ENCODE measurements at places on chromosomes 7 and 10.
A peak's percentile ranks its signal among the peaks of the same experiment; 100 is the strongest.

- no peak for DNase-seq
Measured at GRCh38 chr7:48255046-48255445, 83.8 kb downstream of the ABCA13 start.

GRCh38 chr10:49446031-49446430 is 50.1 kb upstream of the DRGX start:
- DNase-seq = no peak

DNA sequence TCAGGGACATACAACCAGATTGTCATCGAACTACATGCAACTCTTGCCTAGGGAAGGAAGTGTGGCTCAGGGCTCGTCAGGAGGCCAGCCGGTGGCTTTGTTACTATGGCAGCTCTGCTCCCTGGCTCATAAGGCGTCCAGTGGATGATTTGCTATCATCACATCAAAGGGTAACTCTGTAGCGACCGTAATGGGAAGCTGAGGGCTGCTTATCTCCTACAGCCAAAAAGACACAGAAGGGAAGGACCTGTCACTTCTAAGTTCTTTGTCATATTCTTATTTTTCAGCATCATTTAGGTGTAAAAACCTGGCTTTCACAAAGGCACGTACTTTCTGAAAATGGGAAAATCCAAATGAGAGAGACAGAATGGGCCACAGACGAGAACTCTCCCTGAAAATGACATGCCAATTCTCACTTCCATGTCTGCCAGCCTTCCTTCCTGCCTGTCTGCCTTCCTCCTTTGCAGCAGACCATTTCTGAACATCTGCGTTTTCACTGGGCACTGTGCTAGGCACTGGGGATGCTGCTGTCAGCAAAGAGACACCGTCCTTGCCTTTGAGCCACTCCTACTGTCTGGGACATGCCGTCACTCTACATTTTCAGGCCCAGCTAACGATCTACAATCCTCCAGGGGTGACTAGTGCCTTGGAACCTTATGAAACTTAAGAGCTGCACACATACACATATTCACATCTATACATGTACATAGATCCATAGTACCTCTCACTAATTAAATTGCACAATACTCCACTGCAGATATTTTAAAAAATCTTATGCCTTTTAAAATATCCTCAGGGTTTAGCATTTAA is 26.9 kb downstream of the ENKUR start:
- no peak for DNase-seq

GRCh38 chr10:62268027-62268398 is 631 bp downstream of the RTKN2 start:
- no peak for DNase-seq

DNA sequence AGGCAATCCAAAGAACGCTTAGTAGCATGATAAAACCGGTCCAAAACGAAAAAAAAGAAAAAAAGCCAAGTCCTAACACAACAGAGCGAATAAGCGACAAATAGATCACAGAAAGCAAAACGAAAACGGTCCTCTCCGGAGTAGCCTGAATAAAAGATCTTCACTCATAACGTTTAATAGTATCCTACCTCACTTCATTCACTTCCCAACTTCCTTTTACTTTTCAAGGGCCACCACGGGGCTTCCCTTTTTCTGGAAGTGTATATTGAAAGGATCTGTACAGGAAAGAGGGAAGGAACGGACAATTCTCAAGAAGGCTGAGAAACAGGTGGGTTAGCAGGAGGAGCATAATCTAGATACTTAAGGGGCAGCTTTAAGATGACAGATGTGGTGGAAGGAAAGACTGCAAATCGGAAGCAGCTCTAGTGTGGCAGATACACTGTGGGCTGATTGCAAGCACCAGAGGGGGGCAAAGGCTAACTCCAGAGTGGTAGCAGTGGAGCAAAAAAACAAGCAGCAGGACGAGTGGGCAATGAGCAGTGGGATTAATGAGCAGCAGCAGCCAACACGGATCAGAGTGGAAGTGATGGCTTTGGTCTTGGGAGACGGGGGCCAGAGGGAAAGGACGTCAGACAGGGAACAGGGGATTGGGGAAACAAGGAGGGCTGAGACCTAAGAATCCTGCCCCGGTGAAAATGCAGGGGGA is 866 bp downstream of the CNOT4 start:
- DNase-seq = peak; percentile 2

GRCh38 chr10:87092376-87092860 is 2.2 kb downstream of the GLUD1 start:
- DNase-seq = no peak

GRCh38 chr7:2210551-2211258 is 22.0 kb downstream of the MAD1L1 start:
- DNase-seq = no peak

DNA sequence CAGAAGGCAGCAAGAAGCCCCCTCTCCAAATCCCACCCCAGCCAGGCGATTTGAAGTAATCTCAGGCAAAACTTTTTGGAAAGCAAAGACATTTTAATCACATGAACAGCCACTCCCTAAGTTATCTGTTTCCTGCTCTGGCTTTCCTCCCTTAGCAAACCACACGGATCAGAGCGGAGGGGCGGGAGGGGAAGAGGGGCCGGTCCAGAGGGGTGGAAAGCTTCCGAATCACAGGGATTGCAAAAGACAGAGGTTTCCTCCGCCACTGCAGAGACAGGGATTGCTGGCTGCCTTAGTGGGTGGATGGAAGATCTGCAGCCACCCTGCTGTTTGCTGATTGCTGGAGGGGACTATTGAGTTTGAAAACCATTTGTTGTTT is 41.2 kb downstream of the ZCCHC24 start:
- DNase-seq = no peak

DNA sequence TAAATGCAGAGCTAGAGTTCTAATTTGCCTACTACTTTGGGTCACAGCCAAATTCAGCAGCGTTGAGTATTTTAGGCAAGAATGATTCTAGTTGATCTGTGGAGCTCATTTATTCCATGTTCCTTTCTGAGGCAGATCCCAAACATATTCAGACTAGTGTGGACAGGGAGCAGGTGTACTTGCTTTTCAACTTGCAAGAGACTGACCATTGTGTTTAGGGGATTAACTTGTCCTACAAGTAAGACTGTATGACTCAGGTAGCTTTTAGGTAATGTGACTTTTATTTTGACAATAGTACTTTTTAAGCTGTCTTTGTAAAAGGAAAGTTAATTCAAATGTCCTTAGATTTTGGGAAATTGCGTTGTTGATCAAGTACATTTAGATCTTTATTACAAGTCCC is 285.5 kb downstream of the TWIST1 start:
- no peak for DNase-seq

GRCh38 chr7:142459551-142459963 is 201.7 kb upstream of the PRSS58 start:
- DNase-seq = no peak

DNA sequence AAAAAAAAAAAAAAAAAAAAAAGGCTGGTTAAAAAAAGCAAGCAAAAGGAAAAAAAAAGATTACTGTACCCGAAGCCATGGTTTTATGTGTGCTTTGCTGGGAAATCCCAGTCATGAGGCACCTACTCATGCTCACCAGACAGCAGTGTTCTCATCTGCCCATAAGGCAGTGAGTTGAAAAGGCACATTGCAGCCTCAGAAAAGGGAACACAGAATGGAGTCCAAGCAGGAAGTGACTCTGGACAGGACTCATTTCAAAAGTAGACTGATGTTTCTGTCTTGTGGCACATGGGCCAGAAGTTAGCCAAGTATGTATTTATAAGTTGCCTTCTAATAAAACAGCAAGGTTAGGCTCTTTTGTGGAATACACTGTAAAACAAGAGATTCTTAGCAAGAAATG is 40.2 kb downstream of the PDSS1 start:
- DNase-seq = no peak

GRCh38 chr7:94277236-94277635 is 117.5 kb upstream of the COL1A2 start:
- no peak for DNase-seq

- no peak for DNase-seq
Measured at GRCh38 chr10:131677671-131678070, 223.1 kb upstream of the PPP2R2D start.

GRCh38 chr10:117201826-117202225 is 4.5 kb downstream of the KCNK18 start:
- DNase-seq = no peak

- DNase-seq = no peak
Measured at GRCh38 chr10:96673318-96674099, 46.8 kb downstream of the PIK3AP1 start.

DNA sequence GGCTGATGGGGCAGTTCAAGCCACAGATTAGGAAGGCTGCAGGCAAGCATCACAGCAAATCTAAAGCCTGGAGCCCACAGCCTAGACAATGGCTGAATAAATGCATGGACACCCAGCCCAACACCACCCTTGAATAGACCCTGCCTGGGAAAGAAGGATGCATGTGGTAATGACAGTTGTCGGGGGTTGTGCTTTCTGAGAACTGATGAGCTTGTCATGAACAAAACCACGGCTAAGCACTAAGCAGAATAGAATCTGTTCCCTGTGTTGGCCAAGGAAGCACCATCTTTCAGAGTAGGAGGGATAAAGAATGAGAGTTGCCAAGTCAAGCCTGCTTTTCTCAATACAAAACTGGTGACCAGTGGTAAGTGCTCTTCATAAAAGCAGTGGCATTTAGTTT is 66.1 kb upstream of the JCAD start:
- DNase-seq = no peak

DNA sequence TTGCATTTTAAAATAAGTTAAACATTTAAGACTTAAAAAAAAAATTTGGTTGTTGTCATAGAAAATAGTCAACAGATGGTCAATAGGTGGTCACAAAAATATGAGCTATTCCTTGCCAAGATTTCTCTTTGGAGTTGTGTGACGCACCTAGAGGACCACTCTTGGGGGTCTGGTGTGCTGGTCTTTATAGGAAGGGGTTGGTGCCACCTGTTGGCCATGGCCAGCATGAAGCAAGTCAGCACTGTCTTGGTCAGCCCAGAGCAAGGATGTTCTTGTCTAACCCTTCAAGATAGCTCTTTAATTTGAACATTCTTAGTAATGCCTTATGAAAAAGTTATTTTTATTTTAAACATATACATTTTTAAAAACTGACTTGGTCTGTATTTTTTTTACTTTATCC is 267.9 kb upstream of the CNTNAP2 start:
- DNase-seq = no peak

GRCh38 chr10:30829901-30830300 is 200.3 kb upstream of the LYZL2 start:
- DNase-seq = no peak

GRCh38 chr7:85423209-85423895 is 236.5 kb upstream of the SEMA3D start:
- DNase-seq = no peak

GRCh38 chr10:89373916-89374711 is 3.7 kb upstream of the IFIT1B start:
- DNase-seq = no peak

DNA sequence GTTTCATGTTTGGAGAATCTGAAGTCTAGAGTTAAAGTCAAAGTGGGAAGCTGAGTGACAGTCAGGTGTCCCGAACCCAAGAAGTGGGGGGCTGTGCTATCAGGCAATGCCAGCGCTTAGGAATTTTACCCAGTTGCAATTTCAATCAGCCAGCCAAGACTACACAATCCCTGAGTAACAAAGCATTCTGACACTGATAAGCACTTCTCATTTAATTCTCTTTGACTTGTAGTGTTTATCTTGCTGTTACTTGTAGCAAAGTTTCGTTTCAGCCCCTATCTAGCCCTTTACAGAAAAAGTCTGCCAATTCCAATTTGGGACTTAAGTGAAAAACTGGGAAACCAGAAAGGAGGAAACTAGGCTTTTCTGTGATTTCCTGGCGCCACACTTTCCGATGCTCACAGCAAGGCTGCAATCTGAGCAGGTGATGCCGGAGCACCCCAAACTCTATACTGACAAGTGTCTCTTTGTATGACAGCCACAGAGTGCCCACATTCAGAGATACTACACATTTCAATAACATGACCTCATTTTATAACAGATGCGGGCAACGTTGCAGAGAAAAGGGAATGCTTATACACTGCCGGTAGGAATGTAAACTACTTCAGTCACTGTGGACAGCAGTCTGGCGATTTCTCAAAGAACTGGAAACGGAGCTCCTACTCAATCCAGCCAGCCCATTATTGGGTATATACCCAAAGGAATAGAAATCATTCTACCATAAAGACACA is 61.0 kb downstream of the ITIH5 start:
- DNase-seq = no peak

DNA sequence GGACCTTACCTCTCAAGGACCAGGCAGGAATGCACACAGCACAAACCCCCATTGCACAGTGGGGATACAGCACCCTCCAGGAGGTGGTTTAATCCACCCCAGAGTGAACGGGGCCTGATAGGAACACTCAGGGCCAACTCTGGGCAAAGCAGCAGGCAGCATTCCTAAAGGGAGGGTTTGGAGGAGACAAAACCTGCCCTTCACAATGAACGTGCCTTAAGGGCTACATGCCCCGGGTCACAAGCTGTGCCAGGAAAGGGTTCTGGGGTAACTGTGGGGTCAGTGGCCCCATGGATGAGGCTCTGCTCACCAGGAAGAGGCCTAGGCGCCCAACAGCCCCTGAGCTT is 1.1 kb downstream of the GPRIN2 start:
- DNase-seq = peak; percentile 0

DNA sequence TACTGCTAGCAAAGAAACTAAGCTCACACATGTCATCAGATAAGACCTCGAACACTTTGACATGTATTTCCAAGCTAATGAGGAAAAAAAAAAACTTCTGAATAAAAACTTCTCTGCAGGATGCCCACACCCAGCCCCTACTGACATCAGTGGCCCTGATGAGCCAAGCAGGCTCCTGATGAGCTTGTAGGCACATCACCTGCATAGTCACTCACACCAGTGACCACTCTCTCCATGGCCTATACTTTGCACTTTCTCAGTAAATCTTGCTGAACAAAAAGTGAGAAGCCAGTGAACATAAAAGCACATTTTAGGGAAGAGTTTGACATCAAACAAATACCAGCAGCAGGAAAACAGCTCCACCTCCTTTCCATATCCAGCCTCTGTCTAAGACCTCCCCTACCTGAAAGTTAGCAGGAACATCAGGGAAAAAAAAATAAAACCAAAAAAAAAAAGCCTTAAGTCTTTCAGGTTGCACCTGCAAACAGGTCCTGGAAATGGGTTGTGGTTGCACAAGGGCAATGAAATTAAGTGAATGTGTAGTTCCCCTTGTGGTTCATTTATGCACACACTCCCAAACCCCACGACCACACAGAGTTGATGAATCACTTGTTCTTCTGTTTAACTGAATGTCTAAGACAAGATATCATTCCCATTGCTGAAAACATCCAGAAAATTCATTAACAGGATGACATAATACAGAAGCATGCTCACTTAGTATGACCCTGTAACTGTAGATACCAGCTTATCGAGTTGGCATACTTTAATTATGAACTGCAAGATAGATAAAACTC is 205.2 kb upstream of the PDE1C start:
- DNase-seq = no peak

GRCh38 chr7:109696723-109697122 is 1127.0 kb downstream of the DNAJB9 start:
- DNase-seq = no peak

Measured in stimulated activated CD4-positive, alpha-beta T cell treated with anti-CD3 and anti-CD28 coated beads, Interleukin-4, amount 100 ng/mL, for 4 hours (primary cell).